ENCODE measurements at places on chromosomes 6 and 20.
A peak's percentile ranks its signal among the peaks of the same experiment; 100 is the strongest.

GRCh38 chr20:13105864-13106457 lies 97.2 kb downstream of the SPTLC3 start:
- DNase-seq = peak; percentile 41

DNA sequence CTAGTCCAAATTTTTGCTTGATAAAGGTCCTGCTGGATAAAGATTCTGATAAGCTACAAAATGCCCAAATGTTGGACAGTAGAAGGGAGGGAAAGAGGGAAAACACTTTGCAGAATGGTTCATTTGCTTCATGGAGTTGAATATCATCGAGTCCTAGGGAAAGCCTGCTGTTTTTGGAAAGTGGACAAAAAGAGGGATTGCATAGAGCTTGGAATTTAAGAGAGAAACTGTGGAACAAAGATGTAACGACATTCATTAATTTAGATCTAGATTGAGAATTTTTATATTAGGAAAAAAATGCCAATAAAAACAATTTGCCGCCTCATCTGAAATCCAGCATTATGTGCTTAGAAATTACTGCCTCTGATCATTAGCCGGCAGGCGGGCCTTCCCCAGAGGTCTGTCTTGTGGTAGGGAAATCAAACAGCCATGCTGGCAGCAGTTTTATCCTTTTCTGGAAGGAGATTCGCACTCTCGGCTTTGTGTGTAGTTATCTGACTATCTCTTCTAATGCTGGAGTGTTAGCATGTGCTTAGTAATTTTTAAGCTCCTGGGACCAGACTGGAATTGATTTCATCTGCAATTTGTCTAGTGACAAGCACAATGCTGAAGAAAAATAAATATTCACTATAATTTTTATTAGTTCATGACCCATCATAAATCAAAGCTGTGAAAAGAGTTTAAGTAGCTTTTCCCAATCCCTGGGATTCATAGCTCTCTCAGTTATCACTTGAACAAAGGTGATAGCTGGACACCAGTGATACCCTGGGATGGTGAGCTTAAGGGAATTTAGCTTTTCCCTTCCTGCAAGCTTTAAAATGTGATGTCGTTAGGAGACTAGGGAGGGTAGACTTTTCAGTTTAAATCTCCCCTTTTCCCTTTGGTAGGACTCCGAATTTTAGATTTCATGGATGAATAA lies 329.5 kb downstream of the PRL start:
- no peak for DNase-seq

DNA sequence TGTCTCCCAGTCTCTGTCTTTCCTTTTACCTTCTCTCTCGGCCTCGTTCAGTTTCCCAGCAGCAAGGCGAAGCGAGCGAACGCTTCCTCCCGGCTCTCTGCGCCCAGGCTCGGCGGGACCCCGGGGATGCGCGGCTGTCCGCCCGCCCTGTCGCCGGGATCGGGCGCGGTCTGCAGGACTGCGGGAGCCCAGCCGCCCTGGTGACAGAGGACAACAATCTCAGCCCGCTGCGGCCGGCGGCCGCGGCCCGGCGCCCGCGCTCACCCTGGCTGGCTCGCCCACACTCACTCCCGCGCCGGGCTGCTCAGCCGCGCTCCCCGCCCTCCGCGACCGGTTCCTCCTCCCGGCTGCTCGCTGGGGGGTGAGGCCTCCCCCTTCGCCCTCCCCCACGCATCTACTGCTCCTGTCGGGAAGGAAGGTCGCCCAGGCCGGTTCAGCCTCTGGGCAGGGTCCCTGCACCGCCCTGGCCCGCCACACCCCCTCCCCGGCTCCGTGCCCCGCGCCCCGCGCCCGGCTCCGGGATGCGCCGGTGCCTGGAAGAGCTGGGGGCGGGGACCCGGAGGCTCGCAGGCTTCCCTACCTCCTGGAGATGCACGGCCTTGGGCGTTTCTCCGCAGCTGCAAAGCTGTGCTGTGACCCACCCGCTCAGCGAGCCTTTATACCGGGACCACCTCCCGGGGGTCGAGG lies 410 bp downstream of the SYNE1 start:
- no peak for DNase-seq

DNA sequence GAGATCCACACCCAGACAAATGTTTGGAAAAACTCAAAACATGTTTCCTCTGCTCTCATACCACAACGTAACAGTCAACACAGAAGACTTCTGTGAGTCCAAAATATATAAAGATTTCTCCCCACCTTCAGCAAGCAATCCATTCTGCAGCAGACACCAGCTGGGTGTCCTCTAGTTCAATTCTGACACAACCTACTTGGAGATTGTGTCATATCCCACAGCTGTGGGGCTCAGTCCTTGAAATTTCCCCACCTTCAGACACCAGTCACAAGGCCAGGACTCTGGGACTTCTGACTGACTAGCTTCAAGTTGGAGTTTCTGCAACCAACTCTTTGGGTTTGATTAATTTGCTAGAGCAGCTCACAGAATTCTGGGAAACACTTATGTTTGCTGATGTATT lies 244.8 kb upstream of the CDYL start:
- DNase-seq = no peak

DNA sequence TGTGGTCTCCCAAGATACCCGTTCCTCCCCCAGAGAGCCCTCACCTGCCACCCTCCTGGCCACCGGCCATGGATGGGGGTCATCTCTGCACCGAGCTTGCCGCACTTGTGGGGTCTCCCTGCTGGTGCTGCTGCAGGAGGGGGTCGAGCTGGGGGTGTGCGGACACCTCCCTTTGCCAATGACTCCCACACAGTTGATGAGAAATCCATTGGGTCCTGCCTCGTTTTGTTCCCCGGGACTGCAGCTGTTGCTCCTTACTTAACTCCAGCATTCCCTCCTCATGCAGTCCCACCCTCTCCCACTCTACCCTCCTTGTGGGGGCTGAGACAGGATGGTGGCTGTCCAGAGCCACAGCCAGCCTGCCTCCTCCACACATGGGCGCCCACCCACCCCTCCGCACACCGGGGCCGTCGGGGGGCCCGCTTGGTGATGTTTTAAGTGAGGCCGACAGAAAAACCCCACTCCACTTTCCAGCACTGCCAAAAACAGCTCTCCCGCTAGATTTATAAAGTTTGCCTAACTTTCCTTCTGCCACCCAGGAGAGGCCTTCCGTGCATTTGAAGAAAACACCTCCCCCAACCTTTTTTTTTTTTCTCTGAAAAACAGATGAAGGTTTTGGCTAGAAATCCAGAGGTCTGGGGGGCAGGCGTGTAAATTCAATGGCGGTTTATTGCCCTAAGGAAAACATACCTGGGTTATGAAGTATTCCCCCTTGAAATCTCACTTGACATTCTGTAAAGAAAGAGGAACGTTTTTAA lies 53.5 kb upstream of the APCDD1L start:
- DNase-seq = no peak

GRCh38 chr6:6984585-6985366 lies 123.0 kb upstream of the RREB1 start:
- DNase-seq = no peak

- DNase-seq = no peak
These were observed 43.4 kb downstream of the FAM135A start for GRCh38 chr6:70456735-70457134.

- DNase-seq = peak; percentile 74
These were observed 42.3 kb downstream of the KIF13A start for GRCh38 chr6:17945111-17945510.

- no peak for DNase-seq
These were observed 17.2 kb upstream of the CRIP3 start for GRCh38 chr6:43325876-43326275.

DNA sequence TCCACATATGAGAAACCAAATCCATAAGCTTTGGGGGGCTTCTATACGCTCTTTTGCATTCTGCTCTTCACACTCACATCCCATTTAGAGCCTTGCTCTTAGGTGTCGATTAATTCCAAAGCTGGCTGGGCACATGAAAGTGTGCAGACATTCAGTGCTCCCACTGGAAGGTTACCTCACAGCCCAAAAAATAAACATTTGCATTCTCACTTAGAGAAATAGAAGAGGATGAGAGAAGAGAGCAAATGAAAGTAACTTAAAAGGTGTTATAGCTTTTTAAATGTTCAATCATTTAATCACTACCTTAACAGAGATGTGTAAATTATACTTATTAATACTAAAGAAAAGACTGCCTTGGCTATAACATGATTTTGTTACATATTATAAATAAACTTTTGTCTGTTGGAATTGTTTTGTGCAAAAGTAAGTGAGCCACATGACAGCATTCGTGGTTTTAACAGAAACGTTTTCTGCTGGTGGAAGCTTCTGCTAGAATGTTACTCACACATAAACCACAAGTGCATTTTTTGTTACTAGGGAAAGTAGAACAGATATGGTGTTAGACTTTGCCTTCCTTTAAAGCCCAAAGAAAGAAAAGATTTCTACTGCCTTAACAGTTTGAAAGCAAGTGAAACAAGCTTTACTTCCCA lies 116.7 kb downstream of the SIM1 start:
- DNase-seq = peak; percentile 76

DNA sequence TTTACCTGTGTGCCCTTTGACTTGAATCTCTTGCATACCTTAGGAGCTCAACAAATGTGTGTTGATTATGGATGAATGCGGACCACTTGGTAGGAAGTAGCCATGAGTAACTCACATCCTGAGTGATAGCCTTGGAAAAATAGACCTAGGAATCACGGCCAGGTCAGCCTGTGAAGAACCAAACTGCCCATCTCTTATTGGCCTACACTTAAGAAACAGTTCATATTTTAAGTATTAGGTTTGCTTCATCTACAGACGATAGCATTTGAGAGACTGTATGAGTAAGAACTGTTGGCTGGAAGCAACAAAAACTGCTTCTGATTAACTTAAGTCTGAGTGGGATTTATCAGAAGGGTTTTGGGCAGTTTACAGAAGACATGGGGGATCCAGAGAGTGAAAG lies 320.1 kb upstream of the PRND start:
- peak; percentile 51 for DNase-seq

DNA sequence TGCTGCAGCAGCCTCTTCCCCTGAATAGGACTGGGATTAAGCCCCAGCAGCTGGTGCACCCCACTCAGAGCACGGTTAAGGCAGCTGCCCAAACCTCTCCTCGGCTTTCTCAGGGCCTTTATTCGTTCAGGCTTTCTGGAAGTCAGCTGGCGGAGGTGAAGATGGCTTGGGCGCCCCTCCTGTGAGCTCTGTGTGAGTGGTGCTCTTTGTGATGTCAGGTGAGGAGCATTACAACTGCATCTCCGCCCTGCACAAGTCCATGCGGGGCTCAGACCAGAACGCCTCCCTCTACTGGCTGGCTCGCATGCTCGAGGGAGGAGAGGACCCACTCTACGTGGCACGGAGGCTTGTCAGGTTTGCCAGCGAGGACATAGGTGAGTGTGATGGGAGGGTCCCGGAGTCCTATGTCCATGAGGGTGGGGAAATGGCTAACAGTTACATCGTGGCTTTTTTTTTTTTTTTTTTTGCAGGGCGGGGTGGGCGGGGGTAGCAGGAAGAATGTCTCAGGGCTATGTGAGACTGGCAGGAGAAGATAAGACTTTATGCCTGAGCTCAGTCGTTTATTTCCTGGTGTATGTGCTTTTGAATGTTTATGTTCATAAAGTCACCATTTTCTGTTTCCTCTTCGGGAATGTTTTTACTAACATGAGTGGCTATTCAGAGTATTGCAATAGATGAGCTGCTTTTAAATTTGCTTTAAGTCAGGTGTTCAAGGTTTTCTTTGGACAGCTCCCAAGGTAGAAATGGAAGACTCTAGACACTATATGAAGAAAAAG lies 18.2 kb downstream of the WRNIP1 start:
- no peak for DNase-seq

DNA sequence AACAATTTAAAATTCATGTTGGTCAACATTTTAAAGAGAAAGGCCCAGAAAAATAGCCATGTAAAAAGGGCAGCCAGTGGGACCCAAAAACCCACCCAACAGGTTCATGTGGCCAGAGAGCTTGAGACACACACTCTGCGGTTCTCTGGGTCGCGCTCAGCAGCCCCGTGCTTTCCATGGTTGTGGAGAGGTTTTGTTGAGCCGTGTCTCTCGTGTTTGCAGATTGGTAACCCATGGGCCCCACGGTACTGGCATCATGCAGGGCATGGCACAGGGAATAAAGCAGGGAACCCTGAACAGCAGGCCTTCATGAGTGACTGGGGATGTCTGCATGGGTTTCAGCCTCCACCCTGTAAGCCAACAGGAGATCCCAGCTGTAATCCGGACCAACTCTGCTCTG lies 127.7 kb upstream of the CST7 start:
- no peak for DNase-seq
